ENCODE measurements at places on chromosomes 11 and 22.

- no peak for DNase-seq
Measured at GRCh38 chr11:73291781-73292524, 16.1 kb upstream of the ARHGEF17 start.

DNA sequence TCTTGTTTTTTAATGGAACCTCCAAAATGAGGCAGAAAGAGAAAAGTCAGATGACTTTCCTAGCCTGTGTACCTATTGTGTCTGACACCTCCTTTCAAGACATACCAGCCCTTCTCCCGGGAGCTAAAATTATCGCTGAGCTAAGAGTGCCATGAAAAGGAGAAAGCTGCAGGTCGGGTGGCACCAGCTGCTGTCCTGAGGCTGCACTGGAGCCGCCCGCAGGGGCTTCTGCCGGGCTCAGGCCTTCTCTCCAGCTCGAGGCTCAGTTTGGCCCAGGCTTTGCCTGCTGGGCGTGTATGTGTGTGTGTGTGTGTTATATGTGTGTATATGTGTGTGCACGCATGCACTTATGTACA is 27.7 kb upstream of the RAB1B start:
- no peak for DNase-seq

GRCh38 chr11:78415338-78415737 is 2.3 kb downstream of the GAB2 start:
- DNase-seq = no peak

GRCh38 chr22:28742562-28742962 is 723 bp downstream of the HSCB start:
- DNase-seq = no peak

DNA sequence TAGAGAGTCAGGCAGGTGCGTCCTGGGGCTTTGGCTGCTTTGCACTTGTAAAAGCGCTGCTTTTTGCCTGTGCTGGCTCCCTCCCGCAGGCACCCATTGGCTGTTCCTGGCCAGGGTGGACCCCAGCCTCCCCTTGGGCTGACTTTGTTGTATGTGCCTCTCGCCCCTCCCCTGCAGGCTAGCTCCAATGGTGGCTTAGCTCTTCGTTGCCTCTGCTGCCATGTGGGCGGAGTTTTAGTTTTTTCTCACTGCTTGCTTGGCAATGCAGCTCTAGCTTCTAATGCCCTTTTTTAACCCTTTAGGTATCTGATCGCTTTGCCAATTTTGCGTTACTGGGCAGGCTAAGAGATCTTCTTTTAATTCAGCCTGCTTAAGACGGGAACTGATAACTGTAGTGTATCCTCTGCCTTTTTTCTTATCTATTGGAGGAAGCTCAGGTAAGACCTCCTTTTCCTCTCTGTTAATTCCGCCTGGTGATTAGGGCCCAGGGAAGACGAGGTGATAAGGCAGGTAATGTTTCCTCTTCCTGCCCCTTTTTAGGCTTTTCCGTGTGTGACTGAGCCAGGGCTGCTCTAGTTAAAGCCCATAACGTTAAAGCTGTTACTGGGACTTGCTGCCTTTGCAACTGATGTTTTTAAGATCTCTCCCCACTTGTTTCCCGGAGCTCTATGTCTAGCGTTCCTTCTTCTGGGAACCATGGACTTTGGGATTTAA is 11.7 kb upstream of the GLYATL1 start:
- DNase-seq = no peak

DNA sequence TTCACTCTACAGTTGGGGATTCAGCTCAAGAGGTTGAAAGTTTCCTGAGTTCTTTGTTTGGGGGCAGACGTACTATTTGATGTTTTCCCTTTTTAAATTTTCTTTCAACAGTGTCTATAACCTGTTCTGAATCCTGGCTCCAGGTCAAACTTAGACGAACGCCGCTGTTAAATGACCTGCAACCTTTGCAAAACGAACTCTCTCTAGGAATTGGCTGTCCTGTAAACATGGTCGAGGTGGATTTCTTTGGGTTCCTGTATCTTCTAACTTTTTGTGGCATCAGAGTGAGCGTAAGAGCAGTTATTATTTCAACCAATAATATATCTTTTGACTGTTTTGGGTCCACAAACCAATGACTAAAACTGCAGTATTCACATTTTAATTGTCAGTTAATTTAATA is 1.6 kb downstream of the OOSP4A start:
- DNase-seq = no peak

GRCh38 chr11:73961321-73961720 is 10.5 kb downstream of the DNAJB13 start:
- DNase-seq = no peak

DNA sequence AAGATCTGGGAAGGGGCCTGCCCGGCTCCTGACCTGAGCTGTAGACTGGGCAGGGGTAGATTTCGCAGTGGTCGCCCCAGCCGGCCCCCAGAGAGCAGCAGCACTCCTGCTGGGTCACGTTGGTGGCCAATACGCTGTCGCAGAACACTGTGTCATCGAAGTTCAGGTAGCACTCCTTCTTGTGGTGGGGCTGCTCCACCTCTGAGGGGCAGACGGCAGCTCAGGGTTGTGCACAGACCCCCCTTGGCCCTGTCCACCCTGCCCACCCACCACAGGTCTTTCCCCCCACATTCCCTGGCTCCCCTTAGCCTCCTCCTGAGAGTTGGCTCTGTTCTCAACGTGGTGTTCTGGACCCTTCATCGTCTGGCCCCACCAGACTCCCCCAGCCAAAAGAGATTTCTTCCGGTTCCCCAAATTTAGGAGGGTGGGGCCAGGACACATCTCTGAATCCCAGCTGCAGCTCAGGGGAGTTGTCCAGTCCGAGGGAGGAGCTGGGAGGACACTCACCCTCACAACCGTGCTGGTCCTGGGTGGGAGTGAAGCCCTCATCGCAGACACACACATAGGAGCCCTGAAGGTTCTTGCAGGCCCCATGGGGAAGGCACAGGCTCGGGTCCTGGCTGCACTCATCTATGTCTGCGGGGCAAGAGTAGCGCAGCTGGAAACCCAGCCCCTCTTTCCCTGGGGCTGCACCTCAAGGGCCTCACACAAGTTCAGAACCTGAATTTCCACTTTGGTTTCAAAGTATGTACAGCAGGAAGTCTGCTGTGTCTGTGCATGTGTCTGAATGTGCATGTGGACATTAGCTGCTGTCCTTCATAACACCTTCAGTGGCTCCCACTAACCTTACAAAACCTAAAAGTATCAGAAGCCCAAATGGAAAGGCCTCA is 16.5 kb downstream of the SCYL1 start:
- DNase-seq = no peak

GRCh38 chr11:87425943-87426342 is 388.2 kb downstream of the TMEM135 start:
- DNase-seq = no peak

DNA sequence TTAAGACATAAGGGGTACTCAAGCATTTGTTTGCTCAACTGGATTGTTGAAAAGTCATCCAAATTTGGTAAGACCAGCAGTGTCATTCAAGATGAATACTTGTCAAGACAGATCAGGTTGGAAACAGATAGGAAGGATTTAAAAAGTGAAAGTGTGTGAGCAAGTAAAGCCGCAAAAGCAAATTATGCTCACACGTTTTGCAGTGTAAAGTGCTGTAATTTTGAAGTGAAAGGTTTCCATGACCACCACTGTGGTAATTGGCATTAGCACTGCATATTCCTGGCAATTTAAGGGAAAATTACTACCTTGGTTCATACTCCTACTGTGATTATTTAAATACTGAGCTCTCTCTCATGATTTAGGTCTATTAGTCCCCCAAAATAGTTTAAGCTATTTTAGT is 704.1 kb upstream of the CCDC179 start:
- DNase-seq = no peak

DNA sequence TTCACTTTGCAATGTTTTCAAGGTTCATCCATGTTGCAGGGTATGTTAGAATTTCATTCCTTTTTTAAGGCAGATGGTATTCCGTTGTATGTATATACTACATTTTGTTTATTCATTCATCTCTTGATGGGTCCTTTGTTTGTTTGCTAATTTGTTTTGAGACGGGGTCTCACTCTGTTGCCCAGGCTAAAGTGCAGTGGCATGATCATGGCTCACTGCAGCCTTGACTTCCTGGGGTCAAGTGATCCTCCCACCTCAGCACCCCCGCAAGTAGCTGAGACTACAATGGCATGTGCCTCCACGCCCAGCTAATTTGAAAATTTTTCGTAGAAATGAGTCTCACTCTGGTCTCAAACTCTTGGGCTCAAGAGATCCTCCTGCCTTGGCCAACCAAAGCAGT is 6.2 kb downstream of the UVRAG start:
- no peak for DNase-seq

- DNase-seq = no peak
Measured at GRCh38 chr11:38305682-38306081, 1707.6 kb upstream of the RAG2 start.

GRCh38 chr11:128790196-128790595 is 76.9 kb downstream of the KCNJ1 start:
- no peak for DNase-seq

- no peak for DNase-seq
Measured at GRCh38 chr11:65489706-65490320, 9.0 kb upstream of the MALAT1 start.

- no peak for DNase-seq
Measured at GRCh38 chr22:38951734-38952133, 5.7 kb upstream of the APOBEC3A start.

DNA sequence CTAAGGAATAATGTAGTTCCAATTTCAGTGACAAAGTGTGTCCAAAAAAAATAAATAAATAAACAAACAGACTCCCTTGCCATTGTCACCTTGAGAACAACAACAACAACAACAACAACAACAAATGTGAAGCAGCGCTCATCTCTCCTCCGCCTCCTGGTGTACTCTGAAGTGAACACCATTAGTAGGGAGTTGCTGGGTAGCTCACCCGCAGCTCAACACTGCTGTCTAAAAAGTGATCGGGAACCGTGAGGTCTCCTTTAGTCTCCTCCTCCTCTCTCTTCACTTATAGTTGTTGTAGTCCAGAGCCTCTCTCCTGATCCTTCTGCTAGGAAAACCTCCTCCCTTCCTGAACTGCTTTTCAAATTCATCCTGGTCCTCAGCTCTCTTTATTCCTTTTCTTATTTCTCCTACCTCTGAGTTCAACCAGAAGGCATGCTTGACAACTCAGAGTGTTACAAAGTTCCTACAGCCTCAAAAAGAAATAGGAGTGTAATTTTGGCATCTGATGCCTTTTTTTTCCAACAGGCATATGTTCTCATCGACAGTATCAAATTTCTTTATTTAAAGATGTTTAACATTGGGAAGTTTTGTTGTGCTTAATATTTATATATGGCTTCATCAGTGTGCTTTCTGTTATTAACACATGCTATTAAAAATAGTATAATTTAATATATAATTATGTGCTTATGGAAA is 215.1 kb downstream of the PGR start:
- DNase-seq = no peak

GRCh38 chr22:20528405-20528978 is 21.1 kb downstream of the MED15 start:
- DNase-seq = no peak

DNA sequence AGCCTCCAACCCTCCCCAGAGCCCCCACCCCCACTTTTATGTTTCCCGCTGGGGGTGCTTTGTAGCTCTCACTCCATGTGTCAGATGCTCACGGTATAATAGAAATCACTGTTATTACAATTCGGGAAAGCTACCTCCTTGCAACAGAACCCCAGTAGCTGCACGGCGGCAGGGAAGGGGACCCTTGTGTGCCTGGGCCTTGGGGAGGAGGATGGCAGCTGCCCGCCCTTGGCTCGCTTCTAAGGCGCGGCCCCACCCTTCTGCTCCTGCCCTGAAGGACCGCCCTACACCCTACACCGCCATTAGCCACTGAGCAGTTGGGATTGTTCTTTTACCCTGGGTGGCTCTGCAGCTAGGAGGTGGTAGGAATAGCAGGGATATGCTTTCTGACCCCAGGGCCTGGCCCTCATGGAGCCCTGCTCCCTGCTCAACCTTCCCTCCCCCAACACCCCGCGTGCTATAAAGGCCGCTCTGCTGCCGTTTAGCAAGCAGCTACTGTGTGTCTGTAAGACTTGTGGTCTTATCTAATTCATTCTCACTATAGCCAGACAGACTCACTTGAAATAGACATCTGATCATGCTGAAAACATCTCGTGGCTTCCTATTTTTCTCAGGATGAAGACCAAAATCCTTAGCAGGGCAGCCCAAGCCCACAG is 219.7 kb downstream of the CEP164 start:
- no peak for DNase-seq

DNA sequence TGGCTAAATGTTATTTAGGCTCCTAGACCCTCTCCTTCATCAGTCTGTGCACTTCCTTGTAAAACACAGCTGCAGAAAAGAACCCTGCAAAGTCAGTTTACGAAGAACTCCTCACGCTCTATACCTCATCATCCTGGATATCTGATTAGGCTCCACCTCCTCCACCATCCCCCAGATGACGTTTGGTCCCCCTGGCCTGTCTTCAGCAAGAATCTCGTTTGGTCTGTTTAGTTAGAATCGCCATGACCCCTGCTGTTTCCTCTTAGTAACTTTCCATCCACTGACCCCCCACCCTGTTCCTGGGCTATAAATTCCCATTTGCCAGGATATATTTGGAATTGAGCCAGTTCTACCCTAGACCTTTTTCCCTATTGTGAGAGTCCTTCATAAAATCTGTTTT is 214.1 kb downstream of the OPCML start:
- no peak for DNase-seq

DNA sequence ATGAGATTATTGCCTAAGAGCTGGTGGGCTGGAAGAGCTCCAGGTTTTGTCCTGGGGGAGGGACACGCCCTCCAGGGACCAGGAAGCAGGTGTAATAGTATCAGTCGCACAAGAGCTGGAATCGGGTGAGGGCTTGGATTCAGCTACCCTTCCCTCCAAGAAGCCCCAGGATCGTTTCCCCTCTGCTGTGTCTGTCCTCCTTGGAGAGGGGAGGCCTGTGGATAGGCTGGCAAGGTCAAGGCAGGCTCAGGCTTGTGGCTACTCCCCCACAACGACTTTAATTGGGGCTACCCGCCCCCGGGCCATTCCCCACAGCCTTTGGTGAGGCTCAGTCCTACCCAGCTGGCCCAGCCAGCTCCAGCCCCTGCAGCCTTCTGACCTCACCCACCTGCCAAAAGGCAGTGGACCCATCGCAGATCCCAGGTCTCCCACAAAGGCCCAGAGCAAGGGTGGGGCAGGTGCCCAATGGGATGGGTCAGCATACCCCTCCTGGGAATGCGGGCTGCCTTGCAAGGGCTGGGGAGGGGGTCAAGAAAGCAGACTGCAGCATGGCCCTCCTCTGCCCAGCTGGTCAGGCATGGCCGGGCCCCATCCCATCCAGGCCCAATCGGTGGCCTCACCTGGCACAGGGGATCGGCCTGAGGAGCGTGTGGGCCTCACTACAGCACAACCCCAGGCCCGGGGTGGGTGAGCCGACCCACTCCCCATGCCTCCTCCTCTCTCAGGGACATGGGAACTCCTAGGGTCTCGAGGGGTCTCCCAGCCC is 1.0 kb downstream of the CTSD start:
- DNase-seq = no peak

GRCh38 chr11:119941636-119942411 is 196.1 kb downstream of the TRIM29 start:
- DNase-seq = no peak

DNA sequence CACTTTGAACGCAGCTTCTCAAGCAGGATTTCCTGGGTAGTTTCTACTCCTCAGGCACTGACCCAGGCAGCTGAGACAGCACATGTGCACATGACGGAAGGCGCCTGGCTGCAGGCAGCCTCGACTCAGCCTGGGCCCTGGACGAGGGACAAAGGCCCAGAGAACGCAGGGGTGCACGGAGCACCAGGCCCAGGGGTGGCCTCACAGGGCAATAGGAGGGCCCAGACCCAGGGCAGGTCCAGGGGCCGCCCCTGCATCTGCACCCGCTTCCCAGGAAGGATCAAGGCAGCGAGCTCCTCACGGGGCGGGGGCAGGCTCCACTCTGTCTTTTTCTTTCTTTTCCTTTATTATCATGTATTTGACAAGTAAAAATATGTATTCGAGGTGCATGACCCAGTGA is 208.4 kb downstream of the BRD1 start:
- DNase-seq = no peak

GRCh38 chr11:71223081-71223405 is 29.3 kb downstream of the SHANK2 start:
- DNase-seq = no peak

All from non-pigmented ciliary epithelial cell (primary cell).